Renal cortex interstitium (tissue), 15 donors: ENCODE measurements at places on chromosomes 2 and 18.

GRCh38 chr2:179936654-179937053, 70.4 kb downstream of the CWC22 start:
- DNase-seq: no peak

DNA sequence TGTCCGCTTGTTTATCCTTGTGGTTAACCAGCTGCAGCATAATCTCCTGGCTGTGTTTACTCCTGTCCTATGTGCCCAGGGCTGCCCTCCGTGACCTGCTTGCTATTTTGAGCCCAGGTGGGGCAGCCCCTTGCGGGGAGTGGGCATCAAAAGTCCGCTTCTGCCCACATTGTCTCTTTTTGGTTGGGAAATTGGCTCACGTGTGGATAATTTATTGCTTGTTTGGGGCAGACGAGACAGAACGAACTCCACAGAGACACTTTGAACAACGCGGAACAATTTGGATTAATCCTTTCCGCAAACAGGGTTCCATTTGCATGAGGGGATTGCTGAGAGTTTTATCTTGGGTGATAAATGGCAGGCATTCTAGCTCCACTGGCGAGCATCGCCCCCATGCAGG, 8.1 kb upstream of the CXCR4 start:
- DNase-seq: no peak

DNA sequence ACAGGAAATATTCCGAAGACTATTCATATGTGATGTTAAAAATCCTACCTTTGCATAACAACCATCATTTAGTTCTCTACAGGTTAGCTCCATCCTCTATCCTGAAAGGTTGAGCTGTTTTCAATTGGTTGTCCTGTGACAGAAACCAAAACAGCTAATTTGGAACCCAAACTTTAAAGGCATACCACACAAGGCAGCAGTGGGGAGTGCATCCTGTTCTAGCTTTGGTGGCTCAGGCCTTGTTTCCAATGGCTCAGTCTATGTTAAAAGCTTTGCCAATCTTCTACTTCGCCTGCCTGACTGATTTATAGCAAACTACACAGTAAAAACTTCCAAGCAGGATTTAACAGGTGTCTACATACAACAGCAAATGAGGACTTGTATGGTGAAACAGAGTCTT, 3.2 kb downstream of the CD226 start:
- DNase-seq: no peak

DNA sequence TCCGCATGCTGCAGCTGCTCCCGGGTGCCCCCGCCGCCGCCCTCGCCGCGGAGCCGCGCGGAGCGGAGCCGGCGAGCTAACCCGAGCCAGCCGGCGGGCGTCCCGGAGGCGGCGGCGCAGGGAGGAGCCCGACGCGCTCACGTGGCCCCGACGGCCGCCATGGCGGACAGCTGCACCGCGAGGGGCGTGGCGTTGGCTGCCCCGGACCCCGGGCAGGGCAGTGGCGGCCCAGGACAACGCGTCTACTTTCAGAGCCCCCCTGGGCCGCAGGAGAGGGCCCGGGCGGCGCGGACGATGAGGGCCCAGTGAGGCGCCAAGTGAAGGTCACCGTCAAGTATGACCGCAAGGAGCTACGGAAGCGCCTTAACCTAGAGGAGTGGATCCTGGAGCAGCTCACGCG, 30.0 kb upstream of the CCNYL1 start:
- no peak for DNase-seq
